NCI-H1417 treated with DMSO at 0.1 percent for 48 hours (cell line): ENCODE measurements at places on chromosomes 1 and 21.

DNA sequence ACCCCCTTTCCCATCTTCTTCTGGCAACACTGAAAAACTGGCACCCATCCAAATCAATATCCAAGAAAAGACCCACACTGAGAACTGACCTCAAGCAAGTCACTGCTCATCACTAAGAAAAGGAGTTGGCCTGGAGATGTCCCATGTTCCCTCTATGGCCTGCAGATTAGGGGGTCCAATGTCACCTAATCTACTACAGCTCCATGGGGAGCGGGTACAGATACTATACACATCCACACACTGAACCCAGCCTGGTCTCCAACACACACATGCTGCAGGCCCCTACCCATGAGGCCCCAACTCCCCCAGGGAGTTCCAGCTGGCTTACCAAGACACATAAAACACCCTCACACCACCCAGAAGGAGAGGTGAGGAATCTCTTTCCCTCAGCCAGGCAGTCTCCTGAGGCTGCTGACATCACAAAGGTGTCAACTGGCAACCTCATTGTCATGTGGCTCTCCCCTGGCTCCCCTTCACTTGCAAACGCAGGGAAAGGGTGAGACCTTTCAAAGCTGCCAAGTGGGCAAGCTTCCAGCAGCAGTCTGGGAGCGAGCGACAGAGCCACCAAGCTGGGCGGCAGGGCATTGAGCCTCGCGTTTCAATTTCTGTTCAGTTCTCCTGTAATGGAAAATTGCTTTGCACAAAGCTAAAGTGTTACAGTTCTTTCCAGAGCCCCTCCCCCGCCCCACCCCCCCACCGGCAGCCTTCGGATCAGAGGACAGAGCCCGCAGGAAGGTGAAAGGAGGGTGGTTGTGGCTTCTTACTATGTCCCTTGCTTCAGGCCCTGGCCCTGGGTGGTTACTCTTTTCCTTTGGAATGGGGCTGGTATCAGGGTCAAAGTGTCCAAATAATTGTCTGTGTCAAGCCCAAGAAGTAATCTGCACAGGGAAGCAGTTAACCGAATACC lies at the start of gene LRRC52:
TSS of gene LRRC52 (plus strand) at position 469 of the 907 bp plus-strand sequence. CDS start at position 766, 297 bp downstream.
- no peak for DNase-seq

GRCh38 chr21:43867948-43868347 lies 2.9 kb downstream of the AGPAT3 start:
- no peak for DNase-seq

DNA sequence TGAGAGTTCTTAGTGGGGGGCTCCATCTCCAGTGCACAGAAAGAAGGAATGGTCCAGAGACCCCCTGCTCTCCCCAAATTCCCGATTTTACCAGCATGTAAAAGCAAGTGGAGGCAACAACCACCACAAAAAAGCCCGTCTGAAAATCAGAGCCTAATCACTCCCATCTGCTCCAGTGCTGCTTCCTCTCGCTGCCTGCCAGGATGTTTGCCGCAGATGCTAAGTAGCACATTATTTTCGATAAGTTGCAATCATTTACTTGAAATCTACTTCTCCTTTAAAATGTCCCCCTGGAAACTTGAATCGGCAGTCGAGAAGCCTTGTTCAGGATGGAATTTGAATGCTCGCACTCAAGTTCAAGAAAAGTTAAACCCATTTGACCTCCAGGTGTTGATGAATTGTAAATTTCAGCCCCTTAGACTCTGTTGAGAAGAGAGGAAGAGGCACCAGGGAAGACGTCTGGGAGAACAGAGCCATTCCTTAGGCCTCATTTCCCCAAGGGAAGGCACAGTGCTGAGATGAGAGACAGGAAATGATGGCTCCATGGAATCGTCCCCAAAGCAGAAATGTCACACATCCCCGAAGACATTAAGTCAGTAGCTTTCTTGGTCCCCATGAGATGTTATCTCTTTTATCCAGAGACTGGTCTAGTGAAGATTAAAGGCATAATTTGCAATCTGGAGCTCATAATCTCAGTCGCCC lies 221.3 kb downstream of the PBX1 start:
- DNase-seq, result no peak

- no peak for DNase-seq
Measured at GRCh38 chr1:227774051-227774731, 39.0 kb downstream of the SNAP47 start.

GRCh38 chr1:32988665-32989064 lies 24.1 kb upstream of the RNF19B start:
- no peak for DNase-seq

DNA sequence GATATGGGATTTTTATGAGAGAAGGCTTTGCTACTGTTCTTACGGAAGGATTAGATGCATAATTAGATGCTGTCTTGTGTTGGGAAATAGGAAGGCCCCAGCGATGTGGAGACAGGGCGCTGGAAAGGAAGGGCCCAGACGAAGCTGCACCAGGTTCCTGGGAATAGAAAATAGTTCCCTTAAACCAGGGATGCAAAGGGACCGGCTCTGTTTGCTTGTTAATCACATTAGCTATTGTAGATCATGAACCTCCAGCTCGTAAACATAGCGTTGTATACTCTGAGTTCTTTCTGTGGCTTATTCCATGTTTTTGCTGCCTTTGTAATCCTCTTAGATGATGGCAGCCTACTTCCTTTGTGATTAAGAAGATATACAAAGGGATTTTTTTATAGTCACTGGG lies 79.8 kb upstream of the COX20 start:
- DNase-seq, result no peak

DNA sequence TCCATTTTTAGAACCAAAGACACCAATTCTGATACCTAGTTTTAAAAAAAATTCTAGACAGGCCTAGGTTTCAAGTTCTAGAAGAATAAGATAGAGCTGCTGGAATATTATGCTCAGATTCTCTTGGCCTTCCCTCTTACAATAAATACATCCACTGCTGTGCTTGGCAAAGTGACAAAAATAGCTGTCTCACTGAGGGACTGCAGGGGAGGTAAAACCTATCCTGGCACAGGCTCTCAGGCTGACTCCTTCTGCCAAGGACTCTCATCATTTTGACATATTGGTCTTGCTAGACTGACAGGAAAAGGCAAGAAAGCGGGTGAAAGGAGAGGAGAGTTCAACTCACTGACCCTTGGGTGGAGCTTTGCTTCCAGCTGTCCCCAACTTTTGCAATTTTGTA lies 197.0 kb upstream of the LHX8 start:
- DNase-seq, result peak; percentile 27

DNA sequence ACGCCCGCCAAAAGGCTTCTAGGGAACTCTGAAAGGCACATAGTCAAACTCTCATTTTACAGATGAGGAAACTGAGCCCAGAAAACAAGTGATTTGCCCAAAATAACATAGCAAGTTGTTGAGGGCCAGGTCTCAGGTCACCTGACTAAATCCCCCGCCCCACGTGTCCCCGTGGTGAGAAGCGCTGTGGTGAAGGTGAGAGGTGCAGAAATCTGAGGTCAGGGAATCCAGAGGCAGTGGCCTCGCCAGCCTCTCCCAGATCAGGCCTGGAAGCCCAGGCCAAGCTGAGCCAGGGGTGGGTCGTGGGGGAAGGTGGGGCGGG lies 5.1 kb downstream of the HDGF start:
- no peak for DNase-seq

DNA sequence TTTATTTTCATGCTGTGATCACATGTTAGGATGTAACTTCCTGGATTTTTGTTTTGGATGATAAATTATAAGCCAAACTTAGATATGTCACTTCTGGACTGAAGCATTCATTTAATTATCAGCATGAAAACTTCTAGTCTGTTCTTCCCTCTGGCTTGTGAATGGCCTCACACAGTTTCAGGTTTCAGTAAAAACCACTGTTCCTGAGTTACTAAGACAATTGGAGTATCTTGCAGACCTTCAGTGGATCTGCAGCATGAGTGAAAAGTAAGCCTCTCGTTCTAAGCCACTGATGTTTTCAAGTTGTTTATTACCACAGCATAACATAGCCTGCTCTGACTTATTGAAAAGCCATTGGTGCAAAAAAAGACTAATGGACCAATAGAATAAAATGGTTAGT lies 55.3 kb upstream of the RGS21 start:
- no peak for DNase-seq

DNA sequence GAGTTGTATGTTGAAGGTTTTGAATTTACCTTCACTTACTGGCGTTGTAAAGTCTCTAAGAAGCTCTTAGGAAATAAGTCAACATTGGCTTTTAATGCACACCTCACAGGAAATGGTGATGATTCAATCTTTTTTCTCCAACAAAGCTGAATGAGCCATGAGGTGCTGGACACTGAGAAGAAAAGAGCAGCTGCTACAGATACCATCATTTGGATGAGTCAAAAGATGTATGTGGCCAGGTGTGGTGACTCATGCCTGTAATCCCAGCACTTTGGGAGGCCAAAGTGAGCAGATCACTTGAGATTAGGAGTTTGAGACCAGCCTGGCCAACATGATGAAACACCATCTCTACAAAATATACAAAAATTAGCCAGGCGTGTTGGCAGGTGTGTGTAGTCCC lies 3.3 kb upstream of the IL23R start:
- no peak for DNase-seq

- DNase-seq, result no peak
Measured at GRCh38 chr1:2095981-2096736, 45.9 kb downstream of the PRKCZ start.

DNA sequence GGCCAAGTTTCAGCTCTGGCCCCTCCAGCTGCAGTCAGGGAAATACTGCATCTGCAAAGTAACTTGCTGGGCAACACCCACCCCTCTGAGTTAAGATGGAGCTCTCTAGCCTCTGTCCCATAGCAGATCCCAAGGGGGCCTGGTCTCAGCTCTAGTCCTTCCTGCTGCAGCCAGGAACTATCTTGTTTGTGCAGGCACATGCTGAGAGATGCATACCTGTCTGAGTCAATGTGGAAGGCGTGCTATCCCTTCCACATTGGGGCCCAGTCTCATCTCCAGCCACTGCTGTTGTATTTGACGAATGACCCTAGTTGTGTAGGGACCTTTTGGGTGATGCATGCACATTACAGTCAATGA lies 76.4 kb downstream of the CTH start:
- no peak for DNase-seq

DNA sequence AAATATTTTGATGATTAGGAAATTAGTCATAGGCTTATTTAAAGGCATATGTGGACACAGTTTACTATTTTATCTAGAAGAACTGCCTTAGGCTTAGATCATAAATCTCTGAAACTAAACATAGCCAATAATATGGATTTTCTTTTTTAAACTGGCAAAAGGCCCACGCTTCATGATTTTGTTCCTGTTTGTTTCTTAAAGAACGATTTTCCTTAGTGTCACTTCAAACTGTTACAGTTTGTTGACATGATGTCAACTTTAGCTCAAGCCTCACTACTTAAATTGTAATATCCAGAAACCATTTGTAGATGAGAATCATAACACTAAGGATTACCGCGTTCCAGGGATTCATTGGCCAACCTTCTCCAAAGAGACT lies 322.6 kb downstream of the HHIPL2 start:
- DNase-seq, result no peak

GRCh38 chr1:235075048-235075776 lies 53.4 kb downstream of the TOMM20 start:
- no peak for DNase-seq

- no peak for DNase-seq
Measured at GRCh38 chr21:45574081-45574501, 31.9 kb upstream of the SLC19A1 start.

- no peak for DNase-seq
Measured at GRCh38 chr1:183279835-183280234, 93.8 kb downstream of the LAMC2 start.

- DNase-seq, result no peak
Measured at GRCh38 chr1:39877980-39878956, 5.0 kb downstream of the TRIT1 start.

- DNase-seq, result no peak
Measured at GRCh38 chr1:228911225-228912210, 176.2 kb downstream of the RHOU start.

GRCh38 chr1:200355801-200356200 lies 54.0 kb downstream of the ZNF281 start:
- no peak for DNase-seq

DNA sequence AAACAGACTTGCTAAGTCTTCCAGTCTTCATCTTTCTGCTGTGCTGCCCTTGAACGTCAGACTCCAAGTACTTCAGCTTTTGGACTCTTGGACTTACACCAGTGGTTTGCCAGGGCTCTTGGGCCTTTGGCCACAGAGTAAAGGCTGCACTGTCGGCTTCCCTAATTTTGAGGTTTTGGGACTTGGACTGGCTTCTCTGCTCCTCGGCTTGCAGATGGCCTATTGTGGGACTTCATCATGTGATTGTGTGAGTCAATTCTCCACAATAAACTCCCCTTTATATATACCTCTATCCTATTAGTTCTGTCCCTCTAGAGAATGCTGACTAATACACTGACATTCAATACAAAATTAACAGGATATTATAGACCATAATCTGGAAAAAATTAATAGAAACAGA lies 628.1 kb downstream of the PLPP3 start:
- no peak for DNase-seq

GRCh38 chr1:33121728-33122127 lies 40.8 kb downstream of the AZIN2 start:
- no peak for DNase-seq

- DNase-seq, result no peak
Measured at GRCh38 chr1:21266119-21266774, 24.0 kb downstream of the ECE1 start.

DNA sequence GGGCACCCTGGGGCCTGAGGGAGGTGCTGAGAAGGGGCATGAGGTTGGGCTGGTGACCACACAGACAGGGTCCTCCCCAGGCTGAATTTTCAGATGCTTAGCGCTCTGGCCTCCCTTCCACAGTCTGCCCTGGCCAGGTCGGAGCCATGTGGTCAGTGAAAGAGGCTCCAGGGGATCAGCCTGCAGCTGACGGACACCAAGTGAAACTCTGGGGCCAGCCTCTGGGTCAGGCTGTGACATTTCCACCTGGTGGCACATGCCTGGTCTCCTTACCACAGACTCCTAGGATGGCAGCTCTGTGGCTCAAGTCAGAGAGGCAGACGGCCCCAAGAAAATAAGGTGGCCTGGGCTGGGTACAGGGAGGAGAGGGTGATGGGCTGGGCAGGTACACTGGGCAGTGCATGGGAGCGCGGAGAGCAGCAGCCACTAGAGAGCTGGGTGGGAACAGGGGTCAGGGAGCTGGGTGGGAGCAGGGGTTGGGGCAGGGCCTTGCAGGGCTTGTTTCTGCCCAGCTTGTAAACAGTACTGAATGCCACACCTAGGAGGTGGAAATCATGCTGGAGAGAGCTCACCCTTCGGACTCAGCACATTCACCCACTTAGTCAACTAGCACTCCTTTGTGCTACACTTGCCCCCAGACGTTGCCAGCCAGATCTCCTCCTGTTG lies 20.7 kb upstream of the ADARB1 start:
- DNase-seq, result no peak

DNA sequence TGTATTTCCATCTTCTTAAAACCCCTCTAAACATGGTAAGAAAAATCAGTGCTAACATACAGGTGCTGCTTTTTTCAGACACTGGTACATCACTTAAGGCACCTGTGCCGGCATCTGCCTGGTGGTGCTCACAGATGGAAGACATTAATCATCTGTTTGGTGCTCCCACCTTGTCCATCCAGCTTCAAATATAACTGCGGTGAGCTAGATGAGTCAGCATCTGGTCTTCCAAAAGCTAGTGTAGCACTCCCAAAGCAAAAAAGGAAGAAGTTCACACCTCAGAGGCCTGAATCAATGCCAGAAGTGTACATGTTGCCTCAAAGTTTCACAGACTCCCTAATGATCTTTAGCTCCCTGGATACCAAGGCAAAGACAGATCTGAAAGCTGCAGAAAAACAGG lies 44.4 kb downstream of the TM2D1 start:
- DNase-seq, result no peak
